ENCODE measurements at places on chromosomes 6 and 20.
A peak's percentile ranks its signal among the peaks of the same experiment; 100 is the strongest.

DNA sequence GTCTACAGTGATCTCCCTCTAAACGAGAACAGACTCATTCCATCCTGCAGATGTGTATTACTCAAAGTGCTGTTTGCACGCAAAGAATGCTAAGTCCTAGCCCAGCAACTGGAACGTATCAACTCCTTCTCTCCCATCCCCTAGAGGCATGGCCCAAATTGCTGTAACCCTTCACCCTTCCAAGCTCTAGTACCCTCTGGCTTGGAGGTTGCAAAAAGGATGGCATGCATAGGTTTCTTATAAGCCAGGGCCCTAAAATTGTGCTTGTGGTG, 71.5 kb upstream of the TGM3 start:
- DNase-seq = peak; percentile 27
- H3K27me3 ChIP-seq = no peaks in the 10 kb centered on the region
- H3K4me3 ChIP-seq = no peak overlapping the region
- peaks cover 31% of the 10 kb centered on the region for H3K4me1 ChIP-seq
- peak overlapping the region; percentile 50 for H3K27ac ChIP-seq

- peaks cover 12% of the 10 kb centered on the region for H3K27me3 ChIP-seq
- H3K36me3 ChIP-seq = no peaks in the 10 kb centered on the region
- no peak overlapping the region for H3K4me3 ChIP-seq
- H3K27ac ChIP-seq = no peak overlapping the region
- no peak for DNase-seq
These were observed 46.0 kb upstream of the TASP1 start for GRCh38 chr20:13684566-13685222.

GRCh38 chr20:43658069-43658722, 8.7 kb upstream of the MYBL2 start:
- H3K36me3 ChIP-seq = no peaks in the 10 kb centered on the region
- peak; percentile 77 for DNase-seq
- H3K4me1 ChIP-seq = peaks cover 23% of the 10 kb centered on the region
- H3K27me3 ChIP-seq = no peaks in the 10 kb centered on the region

DNA sequence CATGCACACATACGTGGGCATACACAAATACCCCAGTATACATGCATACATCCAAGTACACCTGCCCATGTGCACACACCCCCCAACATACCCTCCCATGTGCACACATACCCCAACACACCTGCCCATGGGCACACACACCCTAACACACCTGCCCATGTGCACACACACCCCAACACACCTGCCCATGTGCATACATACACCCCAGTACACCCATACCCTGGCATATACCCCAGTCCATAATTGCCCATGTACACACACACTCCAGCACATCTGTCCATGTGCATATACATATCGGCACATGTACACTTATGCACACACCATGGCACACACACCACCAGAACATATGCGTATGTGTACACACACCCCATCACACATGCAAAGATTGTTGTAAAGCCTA, 475.2 kb downstream of the PREX1 start:
- H3K4me3 ChIP-seq = no peak overlapping the region
- peaks cover 2% of the 10 kb centered on the region for H3K27me3 ChIP-seq
- no peaks in the 10 kb centered on the region for H3K36me3 ChIP-seq
- H3K4me1 ChIP-seq = no peaks in the 10 kb centered on the region
- H3K27ac ChIP-seq = no peak overlapping the region

DNA sequence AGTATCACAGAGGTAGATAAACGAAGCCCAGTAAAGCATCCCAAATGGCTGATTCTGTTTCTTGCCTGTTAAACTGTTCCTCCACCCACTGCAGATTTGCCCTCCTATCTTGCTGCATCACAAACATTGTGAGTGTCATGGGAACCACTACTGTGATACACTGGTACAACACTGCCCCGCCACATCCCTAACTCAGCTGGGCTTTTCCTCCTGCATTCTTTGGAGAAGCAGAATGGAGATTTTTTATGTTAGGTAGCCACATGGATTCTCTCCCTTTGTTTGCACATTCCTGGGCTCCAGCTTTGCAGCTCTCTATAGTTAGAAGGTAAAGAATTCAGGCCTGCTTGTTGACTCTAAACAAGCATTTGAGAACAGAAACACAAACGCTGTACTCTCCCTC, 234.1 kb downstream of the TMEM242 start:
- no peaks in the 10 kb centered on the region for H3K27me3 ChIP-seq
- H3K27ac ChIP-seq = peak overlapping the region; percentile 88
- H3K4me3 ChIP-seq = no peak overlapping the region
- H3K36me3 ChIP-seq = no peaks in the 10 kb centered on the region
- peak; percentile 88 for DNase-seq
- H3K4me1 ChIP-seq = peaks cover 29% of the 10 kb centered on the region

- no peak overlapping the region for H3K4me3 ChIP-seq
- H3K27ac ChIP-seq = no peak overlapping the region
- H3K27me3 ChIP-seq = peaks cover 1% of the 10 kb centered on the region
These were observed 17.6 kb downstream of the ARID1B start for GRCh38 chr6:156794546-156795354.

DNA sequence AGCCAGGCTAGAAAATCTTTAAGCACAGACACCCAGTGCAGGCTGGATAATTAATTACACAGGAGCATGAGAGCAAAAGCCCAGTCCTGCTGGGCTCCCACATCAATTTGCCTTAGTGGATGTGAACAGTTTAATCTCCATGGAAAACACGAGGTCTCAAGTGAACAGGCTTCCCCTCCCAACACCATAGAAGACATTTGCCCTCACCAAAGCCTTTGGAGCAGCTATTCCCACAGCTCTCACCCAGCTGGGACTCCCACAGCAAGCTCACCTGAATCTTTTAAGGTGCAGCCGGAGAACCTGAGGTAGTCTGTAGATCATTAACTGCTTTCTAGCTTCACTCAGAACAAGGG, 12.0 kb downstream of the TOMM6 start:
- H3K4me1 ChIP-seq = peaks cover 17% of the 10 kb centered on the region
- H3K4me3 ChIP-seq = no peak overlapping the region
- H3K27ac ChIP-seq = no peak overlapping the region
- DNase-seq = no peak

DNA sequence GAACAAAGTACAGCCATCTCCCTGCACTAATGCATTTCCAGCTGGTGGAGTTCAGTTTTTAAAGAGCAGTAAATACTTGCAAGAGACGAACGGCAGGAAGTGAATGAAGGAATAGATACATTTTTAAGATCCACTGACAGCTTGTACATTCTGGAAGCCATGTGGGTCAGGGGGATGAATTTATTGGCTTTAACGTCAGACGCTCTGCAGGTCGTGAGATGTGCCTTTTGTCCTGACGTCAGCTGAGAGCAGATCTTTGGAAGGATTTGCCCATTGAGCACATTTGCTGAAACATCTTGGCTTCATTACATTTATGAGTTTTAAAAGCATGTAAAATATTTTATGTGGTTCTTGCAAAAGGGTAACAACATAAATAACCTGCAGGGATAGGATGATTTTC, 29.5 kb upstream of the SALL4 start:
- H3K36me3 ChIP-seq = no peaks in the 10 kb centered on the region
- DNase-seq = peak; percentile 37
- peaks cover 9% of the 10 kb centered on the region for H3K27me3 ChIP-seq
- H3K4me3 ChIP-seq = peak overlapping the region; percentile 28

DNA sequence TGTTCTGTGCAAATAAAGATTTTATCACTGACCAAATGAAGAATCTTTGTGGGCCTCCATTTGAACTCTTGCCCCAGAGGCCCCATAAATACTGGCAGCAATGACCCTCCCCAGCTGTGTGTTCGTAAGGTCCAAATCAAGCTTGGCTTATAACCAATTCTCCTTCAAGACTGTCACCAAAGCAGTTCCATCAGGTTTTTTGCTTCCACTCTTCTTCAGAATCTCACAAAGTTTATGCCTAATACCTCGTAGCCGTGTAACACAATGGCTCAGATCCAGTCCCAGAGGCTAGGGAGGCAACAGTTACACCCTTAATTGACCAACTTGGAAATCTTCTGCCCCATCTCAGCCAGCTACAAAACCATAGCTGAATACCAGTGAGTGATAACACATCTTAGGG, 120.5 kb downstream of the HIVEP2 start:
- DNase-seq = no peak
- H3K27ac ChIP-seq = peak overlapping the region; percentile 29
- peaks cover 9% of the 10 kb centered on the region for H3K36me3 ChIP-seq

DNA sequence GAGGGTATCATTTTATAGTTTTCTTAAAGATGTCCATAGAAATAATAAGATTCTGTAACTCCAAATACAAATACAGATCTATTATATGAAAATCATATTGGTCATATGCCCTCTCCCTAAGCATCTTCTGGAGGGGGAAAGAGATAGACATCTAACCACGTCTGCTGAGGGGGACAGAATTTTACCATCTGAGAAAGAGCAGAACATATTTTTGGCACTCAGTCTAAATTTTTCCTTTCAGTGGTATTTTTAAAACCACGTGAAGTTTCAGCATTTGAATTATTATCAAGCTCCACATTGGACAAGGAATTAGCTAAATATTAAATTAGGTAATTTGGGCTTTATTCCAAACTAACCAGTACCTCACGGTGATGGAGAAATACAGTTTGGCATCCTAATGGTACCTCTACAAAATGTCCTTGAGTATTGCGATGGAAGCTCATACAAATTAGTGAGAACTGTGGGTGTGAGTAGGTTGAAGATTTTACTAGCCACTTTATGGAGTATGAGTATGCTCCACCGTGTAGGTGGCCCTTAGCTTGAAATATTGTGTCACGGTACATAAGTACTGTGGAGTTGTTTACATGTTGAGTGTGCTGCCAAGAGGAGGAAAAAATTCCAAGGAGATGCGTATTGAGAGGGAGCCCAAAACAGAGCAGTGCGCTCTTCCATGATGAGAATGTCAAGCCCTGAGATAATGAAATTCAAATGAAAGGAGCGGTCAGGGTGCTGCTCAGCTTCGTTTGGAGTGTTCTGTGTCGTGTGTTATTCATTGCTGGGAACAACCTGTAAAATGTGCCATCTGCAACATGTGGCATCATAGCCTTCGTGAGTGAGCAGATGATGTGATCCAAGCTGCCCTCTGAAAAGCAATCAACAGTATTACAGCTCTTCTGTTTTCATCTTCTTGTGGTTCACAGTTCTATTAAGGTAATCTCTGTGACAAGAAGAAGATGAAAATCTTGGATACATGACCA, 48.4 kb upstream of the PHACTR2 start:
- H3K4me1 ChIP-seq = peaks cover 16% of the 10 kb centered on the region
- H3K36me3 ChIP-seq = no peaks in the 10 kb centered on the region
- peak overlapping the region; percentile 67 for H3K4me3 ChIP-seq
- DNase-seq = no peak
- H3K27ac ChIP-seq = peak overlapping the region; percentile 24

DNA sequence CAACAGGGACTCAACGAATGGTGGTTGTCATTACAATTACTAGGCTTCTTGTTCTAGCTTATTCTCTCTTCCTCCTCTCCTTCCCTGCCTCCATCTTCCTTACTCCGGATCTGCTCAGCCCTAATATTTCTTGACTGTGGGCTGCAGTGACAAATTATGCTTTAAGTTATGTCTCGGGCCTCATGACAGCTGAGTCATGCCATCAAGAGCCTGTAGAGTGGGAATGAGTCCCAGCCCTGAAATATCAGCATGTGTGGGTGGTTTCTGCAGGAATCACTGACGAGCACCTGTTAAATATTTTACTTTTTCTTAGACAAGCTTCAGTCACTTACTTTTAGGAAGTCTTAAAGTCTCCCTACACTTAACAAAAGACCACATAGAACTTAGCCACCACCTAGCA, 83.1 kb upstream of the CBLN4 start:
- no peak overlapping the region for H3K27ac ChIP-seq
- no peak overlapping the region for H3K4me3 ChIP-seq
- H3K36me3 ChIP-seq = 0 out of 2 replicates have a peak, but pooled peaks cover 1% of the 10 kb centered on the region
- H3K4me1 ChIP-seq = no peaks in the 10 kb centered on the region
- no peaks in the 10 kb centered on the region for H3K27me3 ChIP-seq

DNA sequence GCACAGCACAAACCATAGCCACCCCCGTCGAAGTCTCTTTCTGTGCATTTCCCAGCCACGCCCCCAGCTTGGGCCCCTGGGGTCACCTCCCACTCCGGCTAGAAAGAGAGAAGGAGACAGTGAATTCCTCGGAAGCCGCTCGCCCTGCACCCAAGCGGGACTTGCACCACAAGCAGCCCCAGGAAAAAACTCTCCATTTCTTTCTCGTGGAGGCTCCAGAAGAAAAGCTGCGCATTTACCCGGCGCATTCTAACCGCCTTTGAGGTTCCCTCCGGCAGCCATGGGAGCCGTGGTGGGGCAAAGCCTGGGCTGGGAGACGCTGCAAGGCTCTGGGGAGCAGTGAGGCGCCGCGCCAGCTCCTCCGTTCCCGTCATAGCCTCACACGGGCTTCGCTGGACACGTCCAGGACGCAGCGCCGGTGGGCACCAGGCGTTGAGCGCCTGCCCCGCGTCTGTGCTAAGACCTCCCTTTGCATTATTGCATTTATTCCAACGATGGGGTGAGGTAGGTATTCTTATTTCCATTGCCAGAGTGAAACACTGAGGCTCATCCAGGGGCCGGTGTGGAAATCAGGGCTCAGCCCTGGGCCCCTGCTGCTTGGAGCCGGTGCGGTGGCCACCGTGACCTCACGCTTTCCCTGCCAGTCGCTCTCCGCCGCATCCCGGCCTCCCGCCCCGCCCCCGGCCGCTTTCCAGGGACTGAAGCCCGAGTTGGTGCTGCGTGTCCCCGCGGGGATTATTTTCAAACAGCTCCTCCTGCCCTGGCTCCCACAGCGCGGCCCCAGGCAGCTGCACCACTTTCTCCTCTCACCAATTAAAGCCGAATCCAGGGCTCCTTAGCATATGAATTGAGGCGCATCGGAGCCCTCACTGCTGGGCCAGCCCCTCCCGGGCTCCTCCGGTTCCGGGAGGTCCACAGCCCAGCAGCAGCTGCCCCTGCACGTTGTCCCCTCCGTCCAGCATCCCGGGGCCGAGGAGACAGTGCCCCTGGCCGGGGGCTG, 148.3 kb upstream of the AFDN start:
- H3K36me3 ChIP-seq = peaks cover 3% of the 10 kb centered on the region
- H3K27ac ChIP-seq = no peak overlapping the region
- H3K4me1 ChIP-seq = no peaks in the 10 kb centered on the region
- peaks cover 4% of the 10 kb centered on the region for H3K27me3 ChIP-seq

DNA sequence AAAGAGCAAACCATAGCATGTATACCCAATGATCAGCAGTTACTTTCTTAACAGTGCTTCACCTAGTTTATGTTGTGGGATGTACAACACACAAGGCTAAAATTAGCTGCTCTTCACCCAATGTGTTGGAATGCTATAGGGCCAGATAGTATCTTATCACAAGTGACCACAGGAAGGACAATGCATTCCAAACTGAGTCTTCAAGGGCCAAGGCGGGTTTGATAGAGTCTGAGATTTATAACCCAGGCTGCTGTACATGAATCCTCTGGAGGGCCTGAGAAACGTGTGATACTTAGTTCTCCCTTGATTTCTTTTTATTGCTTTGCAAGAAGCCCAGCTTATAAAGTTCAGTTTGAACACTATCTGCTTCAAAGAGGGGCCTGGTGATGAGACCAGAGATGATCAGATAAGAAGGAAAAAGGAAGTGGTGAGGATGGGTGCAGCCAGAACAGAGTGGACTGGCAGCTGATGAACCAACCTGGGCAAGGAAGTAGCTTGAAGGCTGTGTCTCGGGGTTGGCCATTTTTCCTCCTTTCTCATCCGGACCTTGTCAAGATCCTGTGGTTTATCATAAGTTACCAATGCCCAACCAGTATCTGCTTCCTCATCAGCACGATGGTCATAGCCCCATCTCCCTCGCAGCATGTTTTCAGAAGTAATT, 62.2 kb upstream of the BMP2 start:
- no peaks in the 10 kb centered on the region for H3K27me3 ChIP-seq
- H3K4me1 ChIP-seq = no peaks in the 10 kb centered on the region
- H3K36me3 ChIP-seq = no peaks in the 10 kb centered on the region
- H3K27ac ChIP-seq = 0 out of 2 replicates have a peak overlapping the region, but pooled peaks have one; percentile 72
